ENCODE measurements at places on chromosomes 11 and 22. TPM values are rescaled to one million over a fixed set of nuclear protein-coding genes. Genes with fewer than 3 reads are reported as not detected.

Gene ACER3
- 8.3 TPM for total RNA-seq

Gene MOGAT2
- not detected for total RNA-seq

Gene HBE1
- total RNA-seq, result 0.42 TPM

Gene KCNE3
- 0.06 TPM for total RNA-seq

Gene CTSW
- not detected for total RNA-seq

Gene CD3G
- total RNA-seq, result not detected

Gene ISX
- total RNA-seq, result not detected

Gene NLRP14
- 0.48 TPM for total RNA-seq

Gene PATL1
- 12.7 TPM for total RNA-seq

Gene CBX7
- total RNA-seq, result 0.63 TPM

Gene KDELR3
- total RNA-seq, result 18.5 TPM

Gene MMP11
- 4.2 TPM for total RNA-seq

Gene RBFOX2
- 83.1 TPM for total RNA-seq

Gene GDPD4
- total RNA-seq, result not detected

Gene C11orf98
- total RNA-seq, result 116 TPM

Gene SERPING1
- total RNA-seq, result not detected

Gene FGF19
- total RNA-seq, result not detected

Gene GUCD1
- total RNA-seq, result 73.8 TPM

Gene NRGN
- 2.7 TPM for total RNA-seq

Gene CCDC88B
- 1.7 TPM for total RNA-seq

Gene OR52N4
- total RNA-seq, result not detected

Gene TRIM3
- 16.4 TPM for total RNA-seq

Gene SLC43A1
- 9.0 TPM for total RNA-seq

Gene JAML
- not detected for total RNA-seq

Gene OR5A1
- not detected for total RNA-seq

Gene CRELD2
- 82.5 TPM for total RNA-seq

Gene ACRV1
- not detected for total RNA-seq

Gene APLNR
- total RNA-seq, result not detected

Gene OR8D4
- not detected for total RNA-seq

Gene VWCE
- total RNA-seq, result not detected

Gene DKK3
- total RNA-seq, result 46.5 TPM

Gene TIGD3
- total RNA-seq, result 0.42 TPM

Gene HBD
- total RNA-seq, result not detected

Gene RBM4B
- total RNA-seq, result 12.7 TPM

Gene DEPDC7
- 10.5 TPM for total RNA-seq

Gene TECTA
- 0.17 TPM for total RNA-seq

Gene C1QTNF4
- not detected for total RNA-seq

Gene NAALADL1
- total RNA-seq, result not detected

Gene EFCAB6
- 3.1 TPM for total RNA-seq

Gene MS4A6E
- total RNA-seq, result not detected

Gene MAPK8IP1
- 8.5 TPM for total RNA-seq

Gene ROBO4
- total RNA-seq, result 3.6 TPM

Gene SPDYC
- not detected for total RNA-seq

Measured in Daoy (cell line).